ENCODE measurements at places on chromosomes 6 and 20.

DNA sequence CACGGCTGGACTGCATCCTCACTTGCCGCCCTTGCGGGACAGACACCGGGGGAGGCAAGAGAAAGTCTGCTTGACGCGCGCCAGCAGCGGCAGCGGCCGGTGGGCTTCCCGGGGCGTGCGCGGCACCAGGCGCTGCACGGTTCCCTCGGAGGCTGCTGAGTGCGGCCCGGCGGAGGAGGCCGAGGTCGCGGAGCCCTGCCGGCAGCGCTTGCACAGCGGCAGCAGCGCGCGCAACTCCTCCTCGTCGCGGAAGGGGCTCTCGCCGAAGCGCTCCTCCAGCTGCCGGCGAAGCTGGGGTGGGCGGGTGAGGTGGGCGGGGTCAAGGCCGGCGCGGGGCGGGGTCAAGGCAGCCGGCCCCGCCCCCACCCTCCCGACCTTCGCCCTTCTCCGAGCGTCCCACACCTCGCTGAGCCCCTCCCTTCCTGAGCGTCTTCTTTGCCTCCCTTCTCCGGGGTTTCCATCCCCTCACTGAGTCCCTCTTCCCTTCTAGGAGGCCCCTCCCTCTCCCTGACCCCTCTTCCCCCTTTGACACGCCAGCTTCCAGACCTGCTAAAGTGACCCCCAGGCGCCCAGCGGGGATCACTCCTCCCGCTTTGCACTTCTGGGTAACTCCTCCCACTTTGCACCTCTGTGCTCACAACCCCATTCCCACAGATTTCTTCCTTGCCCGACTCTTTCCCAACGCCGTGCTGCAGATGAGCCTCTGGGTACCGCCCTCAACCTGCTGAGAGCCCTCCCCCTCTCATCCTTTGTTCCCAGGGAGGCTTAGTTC lies 8.8 kb downstream of the DUSP15 start:
- no peak for DNase-seq

- DNase-seq: no peak
Observed at GRCh38 chr6:157440171-157440570, 59.2 kb downstream of the ZDHHC14 start.

DNA sequence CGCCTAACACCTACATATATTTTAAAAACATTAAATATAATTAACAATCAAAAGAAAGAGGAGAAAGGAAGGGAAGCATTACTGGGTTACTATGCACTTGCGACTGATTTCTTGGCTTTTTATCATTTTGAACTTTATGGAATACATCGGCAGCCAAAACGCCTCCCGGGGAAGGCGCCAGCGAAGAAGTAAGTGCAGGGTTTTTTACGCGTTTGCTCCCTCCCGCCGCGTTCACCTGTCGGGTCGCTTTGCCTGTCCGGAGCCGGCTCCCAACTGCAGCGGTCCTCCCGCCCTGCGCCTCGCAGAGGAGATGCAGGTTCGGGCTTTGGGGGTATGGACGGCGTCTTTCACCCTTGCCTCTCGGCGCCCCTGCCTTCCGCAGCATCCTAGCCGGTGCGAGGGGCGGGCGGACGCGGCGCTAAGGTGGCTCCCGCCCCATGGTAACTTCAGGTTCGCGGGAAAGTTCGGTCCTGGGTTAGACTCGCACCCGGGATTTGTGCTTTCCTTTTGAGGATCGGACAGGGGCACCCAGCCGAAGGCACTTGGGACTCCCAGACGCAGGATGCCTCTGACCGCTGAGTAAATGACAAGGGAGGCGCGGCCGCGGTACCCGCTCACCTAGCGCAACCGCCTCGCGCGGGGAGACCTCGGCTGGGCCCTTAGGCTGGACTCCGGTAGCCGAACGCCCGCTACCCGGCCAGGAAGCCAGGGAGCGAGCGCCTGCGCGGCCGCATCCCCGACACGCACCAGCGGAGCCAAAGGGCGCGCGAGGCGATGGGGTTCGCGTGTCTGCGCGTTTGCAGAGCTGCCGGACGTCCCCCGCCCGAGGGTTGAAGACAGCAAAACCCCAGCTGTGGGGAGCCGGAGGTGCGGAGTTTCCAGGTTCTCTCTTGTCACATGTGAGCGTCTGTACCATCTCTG lies 891 bp downstream of the RSPO3 start:
- DNase-seq: no peak

GRCh38 chr20:63064310-63064709 lies 57.5 kb upstream of the BHLHE23 start:
- DNase-seq: no peak

DNA sequence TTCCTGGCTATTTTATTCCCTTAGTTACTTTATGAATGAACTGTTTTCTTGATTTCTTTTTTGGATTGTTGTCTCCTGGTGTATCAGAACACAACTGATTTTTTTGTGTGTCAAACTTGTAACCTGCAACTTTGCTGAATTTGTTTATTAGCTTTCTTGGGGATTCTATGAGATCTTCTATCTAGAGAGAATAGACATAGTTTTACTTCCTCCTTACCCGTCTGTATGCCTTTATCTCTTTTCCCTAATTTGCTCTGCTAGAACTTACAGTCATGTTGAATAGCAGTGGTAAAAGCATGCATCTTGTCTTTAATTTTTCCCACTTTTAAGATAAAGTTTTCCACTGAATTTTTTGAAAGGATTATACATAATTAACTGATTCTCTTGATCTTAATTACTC lies 13.2 kb downstream of the RNF146 start:
- no peak for DNase-seq

DNA sequence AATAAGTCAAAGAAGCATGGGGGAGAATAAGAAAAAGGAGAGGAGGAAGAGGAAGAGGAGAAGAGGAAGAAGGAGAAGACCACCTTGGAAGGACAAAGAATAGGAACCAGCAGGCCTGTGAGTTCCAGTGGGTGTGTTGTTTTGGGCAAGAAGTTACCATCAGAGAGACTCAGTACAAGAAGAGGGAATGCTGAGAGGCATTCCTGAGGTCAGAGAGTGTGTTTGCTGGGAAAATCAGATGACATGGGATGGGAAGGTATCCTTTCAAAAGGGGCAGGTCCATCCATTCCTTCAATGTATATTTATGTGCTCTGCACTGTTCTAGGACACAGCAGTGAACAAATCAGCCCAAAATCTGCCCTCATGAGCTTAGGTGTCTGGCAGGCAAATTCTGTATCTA lies 40.5 kb upstream of the PRIM2 start:
- DNase-seq: no peak

- DNase-seq: no peak
Observed at GRCh38 chr6:29763491-29764289, 40.5 kb downstream of the HLA-F start.

DNA sequence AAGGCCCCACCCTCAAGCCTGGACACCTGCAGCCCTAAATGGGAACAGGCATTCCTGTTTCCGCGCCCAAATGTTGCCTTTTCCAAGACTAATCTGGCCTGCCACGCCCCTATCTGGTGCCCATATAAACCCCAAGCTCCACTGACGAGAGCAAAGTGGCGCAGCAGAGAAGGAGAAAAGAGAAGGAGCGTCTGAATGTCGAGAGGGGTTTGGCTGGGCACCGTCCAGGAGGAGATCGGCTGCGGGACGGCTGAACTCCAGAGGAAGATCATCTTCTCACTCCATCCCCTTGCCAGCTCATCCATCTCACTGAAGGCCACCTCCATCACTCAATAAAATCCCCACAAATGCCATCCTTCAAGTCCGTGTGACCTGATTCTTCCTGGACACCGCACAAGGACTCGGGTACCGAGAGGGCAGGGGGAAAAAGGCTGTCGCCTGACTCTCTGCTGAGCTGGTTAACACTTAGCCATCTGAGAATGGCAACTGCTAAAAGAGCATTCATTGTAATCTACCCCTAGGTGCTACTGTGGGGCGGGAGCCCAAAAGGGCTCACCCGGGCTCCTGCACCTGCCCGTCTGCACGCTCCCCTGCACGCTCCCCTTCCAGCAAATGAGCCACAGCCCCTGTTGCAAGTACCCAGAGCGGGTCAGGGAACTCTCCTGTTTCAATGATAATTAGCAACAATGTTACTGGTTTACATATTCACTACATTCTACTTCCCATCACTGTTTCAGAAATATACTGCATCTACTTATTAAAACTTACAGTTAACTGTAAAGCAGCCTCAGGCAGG lies 23.5 kb downstream of the TAF4 start:
- no peak for DNase-seq

DNA sequence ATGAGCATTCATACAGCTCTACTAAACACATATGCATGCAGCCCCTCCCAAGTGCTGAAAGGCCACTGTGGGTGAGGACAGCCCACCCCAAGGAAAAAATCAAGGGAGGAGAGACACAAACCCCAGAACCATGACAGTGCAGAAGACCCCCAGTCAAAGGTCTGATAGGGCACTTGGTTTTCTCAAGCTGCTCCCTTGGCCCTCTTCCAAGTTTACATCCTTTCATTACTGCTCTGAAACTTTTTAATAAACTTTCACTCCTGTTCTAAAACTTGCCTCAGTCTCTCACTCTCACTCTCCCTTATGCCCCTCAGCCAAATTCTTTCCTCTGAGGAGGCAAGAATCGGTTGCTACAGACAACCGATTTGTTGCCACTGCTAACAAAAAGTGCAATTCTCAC lies 24.9 kb downstream of the IPCEF1 start:
- DNase-seq: no peak

DNA sequence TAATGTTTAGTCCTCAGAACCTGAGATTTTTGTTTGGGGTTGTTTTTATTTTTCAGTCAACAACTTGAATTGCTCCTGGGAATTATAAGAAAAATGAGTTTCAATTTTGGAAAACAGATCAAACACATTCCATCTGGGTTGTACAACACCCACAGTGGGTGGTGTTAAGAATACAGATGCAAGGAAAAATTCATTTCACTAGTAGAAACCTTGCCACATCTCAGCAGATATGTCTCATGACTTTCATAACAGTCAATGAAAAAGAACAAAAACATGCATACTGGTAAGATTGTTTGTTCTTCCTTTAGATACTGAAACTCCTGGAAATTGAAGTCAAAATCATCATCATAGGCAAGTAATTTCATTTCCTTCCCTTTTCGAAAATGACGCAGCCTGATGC lies 78.9 kb downstream of the MOXD1 start:
- DNase-seq: no peak

- DNase-seq: no peak
Observed at GRCh38 chr6:424741-425417, 33.3 kb downstream of the IRF4 start.

GRCh38 chr6:7991536-7991935 lies 72.7 kb downstream of the BLOC1S5 start:
- DNase-seq: no peak

- DNase-seq: no peak
Observed at GRCh38 chr6:119073307-119074051, 5.0 kb downstream of the FAM184A start.

GRCh38 chr6:39752835-39753724 lies 27.9 kb upstream of the KIF6 start:
- no peak for DNase-seq
